ENCODE measurements at places on chromosomes 16 and 17.

- DNase-seq, result no peak
Observed at GRCh38 chr17:78966910-78967600, 12.7 kb downstream of the LGALS3BP start.

DNA sequence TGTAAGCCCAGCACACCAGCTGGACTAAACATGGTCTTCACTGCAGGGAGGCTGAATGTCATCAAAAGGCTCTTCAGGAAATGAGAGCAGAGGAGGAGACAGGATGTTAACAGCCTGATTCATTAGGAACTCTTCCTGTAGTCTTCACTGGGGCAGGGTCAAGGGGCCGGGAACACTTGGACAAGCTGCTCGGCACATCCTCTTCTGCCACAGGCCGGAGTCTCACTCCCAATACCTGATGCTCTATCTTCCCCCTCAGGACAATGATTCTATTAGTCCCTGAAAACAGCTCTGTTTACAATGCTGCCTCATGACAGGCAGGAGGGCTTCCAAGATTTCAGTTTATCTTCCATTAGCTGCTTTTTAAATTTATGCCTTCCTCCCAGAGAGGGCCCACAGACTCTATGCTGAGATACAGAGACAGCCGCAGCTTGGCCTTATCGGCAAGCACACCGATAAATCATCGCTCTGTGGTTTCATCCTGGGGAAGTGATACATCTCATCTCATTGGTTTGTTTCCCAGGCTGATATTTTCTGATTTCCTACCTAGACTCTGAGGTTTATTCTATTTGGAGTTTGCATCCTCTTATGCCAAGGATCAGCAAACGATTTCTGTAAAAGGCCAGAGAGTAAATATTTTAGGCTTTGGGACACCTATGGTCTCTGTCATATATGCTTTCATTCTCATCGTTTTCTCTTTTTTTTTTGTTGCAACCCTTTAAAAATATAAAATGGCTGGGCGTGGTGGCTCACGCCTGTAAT is 214.0 kb upstream of the ASIC2 start:
- DNase-seq, result no peak

DNA sequence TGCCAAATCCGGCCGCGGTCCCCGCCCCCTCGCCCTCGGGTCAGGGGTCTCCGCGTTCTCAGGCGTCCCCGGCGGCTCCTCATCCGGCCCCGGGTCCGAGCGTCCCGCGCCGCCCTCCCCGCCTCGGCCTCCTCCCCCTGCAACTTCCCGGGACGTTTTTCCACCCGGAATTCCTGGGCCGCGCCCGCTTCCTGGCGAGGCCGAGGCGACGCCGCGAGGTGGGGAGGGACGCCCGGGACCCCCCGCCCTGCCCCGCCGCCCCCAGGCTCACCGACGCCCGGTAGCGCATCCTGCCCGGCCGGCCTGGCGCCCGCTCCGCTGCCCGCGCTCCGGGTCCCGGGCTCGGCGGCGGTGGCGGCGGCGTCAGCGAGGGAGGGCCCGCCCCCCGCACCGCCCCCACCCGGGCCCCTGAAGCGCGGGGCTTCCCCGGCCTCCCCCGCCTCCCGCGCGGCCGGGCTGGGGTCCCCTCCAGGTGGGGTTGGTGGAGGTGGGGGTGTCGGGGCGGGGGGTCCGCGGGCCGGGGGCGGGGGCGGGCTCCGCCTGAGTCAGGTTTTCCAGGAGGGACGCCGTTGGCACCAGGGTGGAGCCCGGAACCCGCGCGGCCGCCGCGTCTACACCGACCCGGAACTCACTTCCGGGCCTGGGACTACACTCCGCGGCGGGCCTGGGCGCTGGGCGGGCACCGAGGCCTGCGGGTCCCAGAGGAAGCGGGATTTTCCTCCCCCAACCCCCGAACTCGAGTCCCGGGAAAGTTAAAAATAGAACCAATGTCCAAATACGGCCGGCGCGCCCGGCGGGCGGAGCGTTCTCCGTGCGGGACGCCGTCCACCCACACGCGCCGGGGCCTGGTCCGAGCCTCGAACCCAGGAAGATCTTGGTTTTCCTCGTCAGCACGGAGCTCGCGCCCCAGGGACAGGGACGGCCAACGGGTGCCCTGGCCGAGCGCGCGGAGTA is 6.8 kb downstream of the MYO1C start:
- no peak for DNase-seq

DNA sequence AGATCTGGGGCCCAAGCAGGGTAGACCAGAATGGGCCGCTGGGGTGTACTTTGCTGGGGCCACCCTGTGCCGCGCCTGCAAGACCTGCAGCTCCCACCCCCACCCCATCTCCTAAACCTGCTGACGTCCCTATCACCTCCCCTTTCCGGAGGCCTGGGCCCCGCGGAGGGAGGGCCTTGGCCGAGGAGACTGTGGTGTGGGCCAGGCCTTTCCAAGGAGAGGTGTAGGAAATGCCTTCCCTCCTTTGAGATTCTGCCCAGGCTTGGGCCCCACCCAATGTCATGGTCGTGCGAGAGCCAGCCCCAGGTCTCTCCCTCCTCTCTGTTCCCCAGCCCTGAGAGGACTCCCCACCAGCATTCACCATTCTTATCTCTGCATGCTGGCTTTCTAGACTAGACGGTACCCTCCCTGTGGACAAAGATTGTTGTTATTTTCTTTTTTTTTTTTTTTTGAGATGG is 3.9 kb upstream of the WFIKKN2 start:
- DNase-seq, result no peak
